Naive thymus-derived CD8-positive, alpha-beta T cell (primary cell): ENCODE measurements at places on chromosomes 13 and 19. TPM values are rescaled to one million over a fixed set of nuclear protein-coding genes. Genes with fewer than 3 reads are reported as not detected.

- no peak for DNase-seq
Measured at GRCh38 chr19:5360003-5360780, 19.6 kb upstream of the PTPRS start.

DNA sequence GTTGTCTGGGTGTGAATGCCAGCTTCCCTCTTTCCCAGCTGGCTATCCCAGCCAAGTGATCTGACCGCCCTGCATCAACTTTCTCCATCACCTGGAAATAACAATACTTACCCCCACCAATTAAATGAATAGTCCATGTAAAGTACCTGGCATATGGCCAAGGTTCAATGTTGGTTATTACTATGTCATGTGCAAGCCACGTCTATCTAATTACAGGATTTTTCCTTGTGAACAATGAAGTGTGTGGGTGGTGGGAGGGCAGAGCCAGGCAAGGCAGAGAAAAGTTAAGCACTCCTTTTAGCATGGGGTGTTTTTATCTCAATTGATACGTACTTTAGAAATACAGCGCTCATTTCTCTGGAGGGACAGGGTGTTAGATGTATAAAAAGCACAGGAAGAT is 121.1 kb downstream of the NHLRC3 start:
- DNase-seq: no peak

DNA sequence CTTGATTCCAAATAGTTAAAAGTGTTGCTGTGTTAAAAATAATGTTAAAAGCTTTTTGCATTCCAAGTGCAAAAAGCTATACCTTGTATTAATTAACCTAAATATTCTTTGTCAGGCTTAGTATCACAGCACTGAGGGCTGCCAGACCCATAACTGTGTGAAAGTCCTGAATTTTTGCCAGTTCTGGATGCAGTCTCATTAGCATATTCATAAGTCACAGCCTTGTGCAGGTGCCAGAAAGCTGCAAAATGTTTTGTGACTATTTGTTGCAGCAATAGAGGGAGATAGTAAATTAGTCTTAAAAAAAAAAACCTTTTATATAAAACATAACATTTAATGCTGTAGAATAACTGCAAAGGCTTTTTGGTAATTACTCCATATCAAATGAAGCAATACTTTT is 56.6 kb downstream of the SLITRK1 start:
- no peak for DNase-seq

DNA sequence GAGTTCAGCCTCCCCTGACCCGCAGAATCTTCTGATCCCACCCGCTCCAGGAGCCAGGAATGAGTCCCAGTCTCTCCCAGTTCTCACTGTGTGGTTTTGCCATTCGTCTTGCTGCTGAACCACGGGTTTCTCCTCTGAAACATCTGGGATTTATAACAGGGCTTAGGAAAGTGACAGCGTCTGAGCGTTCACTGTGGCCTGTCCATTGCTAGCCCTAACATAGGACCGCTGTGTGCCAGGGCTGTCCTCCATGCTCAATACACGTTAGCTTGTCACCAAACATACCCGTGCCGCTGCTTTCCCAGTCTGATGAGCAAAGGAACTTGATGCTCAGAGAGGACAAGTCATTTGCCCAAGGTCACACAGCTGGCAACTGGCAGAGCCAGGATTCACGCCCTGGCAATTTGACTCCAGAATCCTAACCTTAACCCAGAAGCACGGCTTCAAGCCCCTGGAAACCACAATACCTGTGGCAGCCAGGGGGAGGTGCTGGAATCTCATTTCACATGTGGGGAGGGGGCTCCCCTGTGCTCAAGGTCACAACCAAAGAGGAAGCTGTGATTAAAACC is 1.1 kb upstream of the APOE start:
- DNase-seq: no peak

DNA sequence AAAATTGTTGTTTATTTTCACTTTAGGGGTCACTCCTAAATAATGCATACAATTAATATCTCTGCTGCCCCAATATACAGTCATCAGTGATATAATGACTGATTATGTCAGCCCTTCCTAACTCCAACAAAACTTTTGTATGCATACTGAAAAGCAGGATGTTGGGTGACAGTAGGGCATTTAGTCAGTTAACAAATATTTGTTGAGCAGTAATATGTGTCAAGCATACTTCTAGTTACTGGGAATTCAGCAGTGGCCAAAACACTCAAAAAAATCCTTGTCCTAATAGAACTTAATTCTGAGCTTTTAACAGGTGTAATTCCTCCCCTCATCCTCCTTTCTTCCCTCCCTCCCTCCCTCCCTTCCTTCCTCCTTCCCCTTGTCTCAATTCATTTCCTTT is 560.7 kb upstream of the KLHL1 start:
- DNase-seq: no peak

- no peak for DNase-seq
Measured at GRCh38 chr19:23822735-23823134, 64.0 kb upstream of the ZNF681 start.

Gene NCAN
- not detected for total RNA-seq

Gene TEKTIP1
- total RNA-seq: 8.8 TPM

Gene ZNF541
- total RNA-seq: 0.85 TPM
